ENCODE measurements at places on chromosomes 3 and 15. TPM values are rescaled to one million over a fixed set of nuclear protein-coding genes. Genes with fewer than 3 reads are reported as not detected.

The ZPLD1 gene
- polyA plus RNA-seq = 0.29 TPM

The LINS1 gene
- 4.4 TPM for polyA plus RNA-seq

The MME gene
- 0.49 TPM for polyA plus RNA-seq

The TMEM44 gene
- polyA plus RNA-seq = 12.4 TPM

DNA sequence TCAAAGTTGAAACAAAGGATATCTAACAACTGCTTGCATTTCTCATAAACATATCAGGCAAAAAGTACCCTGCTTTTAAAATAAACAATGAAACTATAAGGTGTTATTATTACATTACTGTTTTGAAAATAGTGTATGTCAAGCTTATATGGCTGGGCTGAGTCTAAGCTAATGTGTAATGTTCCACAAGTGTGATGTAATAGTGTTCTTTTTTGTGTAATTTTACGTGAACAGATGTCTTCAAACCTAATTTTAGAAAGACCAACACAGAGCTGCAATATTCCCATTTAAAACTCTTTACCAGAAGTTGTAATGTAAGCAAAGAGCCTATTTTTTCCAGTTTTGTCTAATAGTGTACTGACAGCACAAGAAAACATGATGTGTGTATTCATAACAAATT is 34.0 kb downstream of the MINDY2 start:
- DNase-seq = no peak

DNA sequence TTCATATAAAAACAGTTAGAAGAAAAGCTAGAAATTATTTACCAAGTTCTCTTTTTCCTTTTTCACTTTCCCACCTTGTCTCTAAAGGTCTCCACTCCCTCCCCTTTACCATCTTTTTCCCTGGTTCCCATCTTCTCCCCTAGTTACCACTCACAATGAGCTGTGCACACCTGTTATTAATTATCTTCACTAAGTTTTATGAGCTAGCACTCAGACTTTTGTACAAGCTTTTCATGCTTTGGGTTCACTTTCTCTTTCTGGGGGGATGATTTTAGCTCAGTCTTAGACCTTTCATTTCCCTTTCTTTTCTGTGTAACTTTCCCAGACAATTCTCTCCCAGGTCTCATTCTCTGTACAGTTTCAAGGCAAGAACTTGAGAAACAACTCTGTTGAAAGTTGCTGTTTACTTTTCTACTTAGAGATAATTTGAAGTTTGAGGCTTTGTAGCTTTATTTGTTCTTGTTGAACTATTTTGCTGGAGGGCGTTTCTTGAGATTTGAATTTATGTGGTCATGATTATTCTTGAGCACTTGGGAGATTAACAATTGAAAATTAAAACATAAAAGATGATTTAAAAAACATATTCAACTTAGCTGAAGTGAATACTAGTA is 24.0 kb upstream of the AADAC start:
- DNase-seq = no peak

DNA sequence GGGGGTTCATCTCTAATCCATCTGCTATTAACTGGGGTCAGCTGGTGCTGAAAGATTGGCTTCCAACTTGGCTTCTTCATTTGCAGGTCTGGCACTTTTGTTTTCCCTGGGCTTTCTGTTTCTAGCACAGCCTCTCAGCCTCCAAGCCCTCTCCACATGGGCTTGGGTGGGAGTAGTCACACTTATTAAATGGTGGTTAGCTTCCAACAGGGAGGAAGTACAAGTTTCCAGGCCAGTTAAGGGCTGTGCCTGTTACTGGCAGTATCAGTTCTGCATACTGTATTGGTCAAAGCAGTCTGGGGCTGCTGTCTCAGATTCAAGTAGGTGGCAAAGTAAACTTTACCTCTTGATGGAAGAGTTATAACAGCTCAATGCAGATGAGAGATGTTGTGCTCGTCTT is 627.1 kb upstream of the CCDC54 start:
- DNase-seq = no peak

- DNase-seq = no peak
Measured at GRCh38 chr15:55197362-55197705, 593 bp upstream of the RSL24D1 start.

GRCh38 chr15:96869122-96869521 is 538.6 kb downstream of the NR2F2 start:
- no peak for DNase-seq

DNA sequence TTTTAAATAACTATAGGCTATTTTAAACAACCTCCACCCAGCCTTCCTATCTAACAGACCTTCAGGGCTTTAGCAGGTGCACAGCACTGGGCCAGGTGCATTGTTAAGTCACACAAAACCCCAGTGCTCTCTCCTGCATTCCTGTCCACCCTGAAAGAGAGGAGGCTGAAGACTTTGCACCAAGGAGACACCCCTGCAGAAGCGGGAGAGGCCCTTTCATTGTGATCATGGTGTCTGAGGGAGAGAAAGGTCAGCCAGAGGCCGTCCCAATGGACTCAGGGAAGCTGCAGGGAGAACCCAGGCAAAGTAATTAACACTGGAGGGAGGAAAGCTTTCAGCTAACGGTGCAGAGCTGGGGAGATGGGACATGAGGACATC is 5.2 kb downstream of the LRIG1 start:
- DNase-seq = no peak

GRCh38 chr3:116417151-116417550 is 28.1 kb downstream of the LSAMP start:
- no peak for DNase-seq

DNA sequence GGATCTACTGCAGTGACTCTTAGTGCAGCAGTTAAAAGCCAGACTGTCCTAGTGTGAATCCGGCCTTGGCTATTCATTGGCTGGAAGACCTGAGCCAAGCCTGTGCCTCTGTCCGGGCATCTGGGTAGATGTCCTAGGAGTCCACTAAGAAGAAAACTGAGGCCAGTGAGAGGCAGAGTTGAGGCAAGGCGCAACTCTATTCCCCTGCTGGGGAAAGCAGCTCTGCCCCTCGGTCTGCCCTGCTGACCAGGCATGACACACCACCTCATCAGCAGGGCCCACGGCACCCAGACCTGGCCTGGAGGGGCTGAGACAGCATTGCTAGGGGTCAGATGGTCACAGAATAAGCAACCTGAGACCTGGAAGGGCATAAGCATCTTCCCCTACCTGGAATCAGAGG is 46.7 kb upstream of the ABHD2 start:
- no peak for DNase-seq
